ENCODE measurements at places on chromosomes 5 and 9.

GRCh38 chr5:163822548-163822947 lies 317.1 kb downstream of the MAT2B start:
- no peaks in the 10 kb centered on the region for H3K4me1 ChIP-seq
- no peaks in the 10 kb centered on the region for H3K27me3 ChIP-seq
- DNase-seq, result no peak

- H3K4me1 ChIP-seq, result no peaks in the 10 kb centered on the region
- DNase-seq, result no peak
- H3K27me3 ChIP-seq, result peaks cover 3% of the 10 kb centered on the region
- no peak overlapping the region for H3K27ac ChIP-seq
- H3K36me3 ChIP-seq, result no peaks in the 10 kb centered on the region
Observed at GRCh38 chr5:2921176-2921575, 169.7 kb upstream of the IRX2 start.

DNA sequence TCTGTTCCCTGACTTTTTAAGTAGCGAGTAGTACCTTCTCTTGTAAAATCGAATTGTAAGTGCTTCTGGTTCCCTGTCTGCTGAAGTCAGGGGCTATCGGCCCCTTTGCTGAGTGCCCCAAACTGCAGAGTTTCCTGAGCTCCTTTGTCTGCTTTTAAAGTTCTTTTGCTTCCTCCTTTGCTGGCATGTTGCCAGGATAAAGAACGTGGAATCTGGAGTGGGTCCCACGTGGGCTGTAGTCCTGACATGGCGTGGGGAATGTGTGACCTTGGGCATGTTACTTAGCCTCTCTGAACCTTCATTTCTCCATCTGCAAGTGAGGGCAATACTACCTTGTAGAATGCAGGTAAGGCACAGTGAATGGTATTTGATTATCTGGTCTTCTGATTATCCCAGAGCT lies 13.7 kb upstream of the ODF2 start:
- H3K27me3 ChIP-seq, result no peaks in the 10 kb centered on the region
- no peaks in the 10 kb centered on the region for H3K36me3 ChIP-seq
- no peak overlapping the region for H3K4me3 ChIP-seq
- no peak overlapping the region for H3K27ac ChIP-seq
- no peak for DNase-seq

DNA sequence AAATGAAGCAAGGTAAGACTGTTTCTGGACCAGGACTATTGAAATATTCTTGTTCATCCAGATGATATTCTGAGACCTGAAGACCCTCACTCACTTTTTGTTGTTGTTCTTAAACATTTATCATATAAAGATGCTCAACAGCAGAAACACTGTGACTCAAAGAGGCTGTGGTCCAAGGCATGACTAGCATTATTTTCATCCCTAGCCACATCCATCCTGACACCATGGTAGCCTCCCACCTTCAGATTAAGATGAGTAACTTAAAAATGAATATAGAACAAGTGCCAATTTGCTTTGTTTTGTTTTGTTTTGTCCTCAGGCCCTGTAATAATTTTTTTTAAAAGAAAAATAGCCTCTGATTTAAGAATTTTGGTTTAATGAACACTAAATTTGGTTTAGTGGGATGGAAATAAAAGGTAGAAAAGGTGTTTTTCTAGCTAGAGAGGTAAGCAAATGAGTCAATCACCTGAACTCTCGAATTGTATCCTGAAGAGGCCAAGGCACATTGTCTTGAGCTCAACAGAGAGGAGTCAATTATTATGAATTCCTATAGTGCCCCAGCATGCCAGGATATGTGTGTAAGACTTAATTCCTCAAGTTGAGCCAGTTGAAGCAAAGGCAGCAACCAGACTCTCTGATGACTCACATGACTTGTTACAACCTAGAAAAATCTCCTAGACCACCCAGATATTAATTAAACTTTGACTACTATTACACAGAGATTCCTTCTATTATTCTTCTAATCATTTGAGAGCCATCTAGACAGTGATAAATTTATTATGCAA lies 380.1 kb upstream of the TUSC1 start:
- H3K4me3 ChIP-seq, result no peak overlapping the region
- no peaks in the 10 kb centered on the region for H3K36me3 ChIP-seq
- no peaks in the 10 kb centered on the region for H3K4me1 ChIP-seq
- H3K27ac ChIP-seq, result no peak overlapping the region
- DNase-seq, result no peak

- no peaks in the 10 kb centered on the region for H3K36me3 ChIP-seq
- no peak overlapping the region for H3K27ac ChIP-seq
- no peak overlapping the region for H3K4me3 ChIP-seq
- H3K27me3 ChIP-seq, result no peaks in the 10 kb centered on the region
- no peak for DNase-seq
- H3K4me1 ChIP-seq, result peaks cover 18% of the 10 kb centered on the region
Observed at GRCh38 chr5:126752081-126752785, 24.7 kb upstream of the LMNB1 start.

DNA sequence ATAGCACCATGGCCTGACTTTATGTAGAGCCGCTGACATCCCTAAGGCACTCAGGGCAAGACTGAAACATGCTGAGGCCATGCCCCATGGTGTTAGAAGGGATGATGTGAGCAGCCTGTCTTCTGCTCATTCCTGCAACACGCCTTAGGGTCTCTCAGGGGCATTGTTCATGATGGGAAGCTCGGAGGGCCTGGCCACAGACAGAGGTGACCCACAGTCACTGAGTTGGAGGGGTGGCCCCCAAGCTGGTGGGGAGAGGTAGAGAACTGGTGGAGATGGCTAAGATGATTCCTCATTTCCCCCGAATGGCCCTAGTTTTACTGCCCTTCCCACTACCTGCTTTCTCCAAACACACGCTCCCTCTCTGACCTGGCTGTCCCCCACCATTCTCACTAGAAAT lies 135.2 kb downstream of the BARX1 start:
- H3K4me3 ChIP-seq, result no peak overlapping the region
- no peaks in the 10 kb centered on the region for H3K36me3 ChIP-seq
- DNase-seq, result no peak

DNA sequence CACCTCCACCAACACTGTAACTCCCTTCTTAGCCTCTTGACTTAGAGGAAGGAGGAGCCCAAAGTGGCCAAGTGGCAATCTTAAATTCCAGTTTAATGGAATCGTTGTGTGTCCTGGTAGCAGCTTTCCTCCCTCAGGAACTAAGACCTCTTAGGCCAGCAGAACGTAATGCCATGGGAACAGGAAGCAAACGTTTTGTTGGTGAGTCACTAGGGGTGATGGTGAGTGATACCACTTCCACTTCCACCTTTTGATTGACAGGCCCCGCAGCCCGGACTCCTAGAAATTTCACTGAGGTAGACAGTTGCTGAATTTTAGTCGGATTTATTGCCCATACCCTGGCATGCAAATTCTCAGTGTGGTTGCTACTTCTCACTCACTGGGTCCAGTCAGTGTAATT lies 94.2 kb upstream of the FBN2 start:
- no peak for DNase-seq
- H3K27ac ChIP-seq, result no peak overlapping the region
- H3K27me3 ChIP-seq, result no peaks in the 10 kb centered on the region

DNA sequence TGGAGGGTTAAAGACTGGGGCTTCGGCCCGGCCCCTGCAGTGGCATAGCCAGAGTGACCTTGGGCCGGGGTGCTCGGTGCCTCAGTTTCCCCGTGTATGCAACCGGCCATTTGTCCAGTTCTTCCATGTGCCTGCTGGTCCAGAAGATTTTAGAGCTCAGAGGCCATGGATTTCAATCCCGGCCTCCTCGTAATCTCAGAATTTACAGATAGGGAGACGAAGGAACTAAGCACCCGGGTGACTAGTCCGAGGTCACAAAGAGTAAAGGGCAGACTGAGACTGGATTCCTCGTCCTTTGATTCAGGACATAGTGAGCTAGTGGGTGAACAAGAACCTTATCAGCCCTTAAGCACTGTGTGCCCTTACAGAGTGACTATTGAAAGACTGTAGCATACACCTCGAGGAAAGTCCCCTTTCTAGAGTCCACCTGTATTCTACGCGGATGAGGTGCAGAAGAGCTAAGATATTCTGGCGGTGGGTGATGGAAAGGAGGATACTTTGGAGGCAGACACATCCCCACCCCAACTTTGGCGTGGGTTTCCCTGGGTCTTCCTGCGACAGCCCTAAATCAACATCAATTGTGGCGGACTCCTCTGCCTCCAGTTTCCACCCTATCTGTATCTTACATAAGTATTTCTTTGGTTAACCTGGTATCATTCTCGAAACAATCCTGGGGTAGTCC lies 597 bp downstream of the SLC31A1 start:
- H3K4me1 ChIP-seq, result peaks cover 40% of the 10 kb centered on the region
- peak overlapping the region; percentile 93 for H3K4me3 ChIP-seq
- peaks cover 3% of the 10 kb centered on the region for H3K36me3 ChIP-seq
- H3K27ac ChIP-seq, result peak overlapping the region; percentile 93
- no peaks in the 10 kb centered on the region for H3K27me3 ChIP-seq

- peaks cover 61% of the 10 kb centered on the region for H3K4me1 ChIP-seq
- H3K27ac ChIP-seq, result peak overlapping the region; percentile 42
- no peak overlapping the region for H3K4me3 ChIP-seq
- DNase-seq, result peak; percentile 74
- no peaks in the 10 kb centered on the region for H3K27me3 ChIP-seq
Observed at GRCh38 chr9:35611230-35611797, 6.3 kb downstream of the TESK1 start.

DNA sequence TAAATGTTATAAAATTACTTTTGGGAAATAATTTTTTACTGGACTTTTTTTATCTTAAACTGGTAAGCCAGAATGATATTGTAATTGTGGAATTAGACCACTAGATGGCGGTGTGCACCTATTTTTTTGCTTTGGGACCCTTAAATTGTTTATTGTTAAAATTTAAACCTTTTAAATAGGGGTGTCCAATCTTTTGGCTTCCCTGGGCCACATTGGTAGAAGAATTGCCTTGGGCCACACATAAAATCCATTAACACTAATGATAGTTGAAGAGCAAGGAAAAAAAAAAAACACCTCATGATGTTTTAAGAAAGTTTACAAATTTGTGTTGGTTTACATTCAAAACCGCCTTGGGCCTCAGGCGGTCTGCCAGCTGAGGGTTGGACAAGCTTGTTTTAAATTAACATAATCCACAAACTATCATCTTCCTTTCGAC lies 28.4 kb upstream of the GADD45G start:
- no peaks in the 10 kb centered on the region for H3K36me3 ChIP-seq
- peaks cover 9% of the 10 kb centered on the region for H3K27me3 ChIP-seq
- peaks cover 11% of the 10 kb centered on the region for H3K4me1 ChIP-seq
- H3K27ac ChIP-seq, result no peak overlapping the region
- DNase-seq, result no peak
- H3K4me3 ChIP-seq, result no peak overlapping the region

DNA sequence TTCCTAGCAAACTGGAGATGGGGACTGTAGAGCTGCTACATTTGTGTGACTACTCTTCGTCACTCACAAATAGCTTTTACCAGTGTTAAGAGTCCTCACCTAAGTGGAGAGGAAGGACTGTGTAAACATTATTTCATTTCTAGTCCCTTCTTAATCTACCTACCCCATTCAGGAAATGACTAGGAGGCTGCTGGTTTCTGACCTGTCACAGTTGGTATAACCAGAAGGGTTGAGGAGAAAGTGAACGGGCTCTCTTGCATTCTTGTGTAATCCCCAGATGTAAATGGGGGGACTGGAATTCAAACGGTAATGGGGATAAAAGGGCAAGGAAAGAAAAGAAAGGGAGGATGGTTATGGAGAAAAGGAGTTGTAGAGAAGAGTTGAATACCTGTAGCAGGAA lies 35.4 kb upstream of the BNIP1 start:
- H3K36me3 ChIP-seq, result no peaks in the 10 kb centered on the region
- no peak overlapping the region for H3K4me3 ChIP-seq
- H3K27me3 ChIP-seq, result no peaks in the 10 kb centered on the region

GRCh38 chr9:19665146-19665863 lies 123.5 kb downstream of the SLC24A2 start:
- no peaks in the 10 kb centered on the region for H3K36me3 ChIP-seq
- no peak for DNase-seq
- no peak overlapping the region for H3K4me3 ChIP-seq
- no peak overlapping the region for H3K27ac ChIP-seq
- peaks cover 2% of the 10 kb centered on the region for H3K27me3 ChIP-seq
- no peaks in the 10 kb centered on the region for H3K4me1 ChIP-seq

DNA sequence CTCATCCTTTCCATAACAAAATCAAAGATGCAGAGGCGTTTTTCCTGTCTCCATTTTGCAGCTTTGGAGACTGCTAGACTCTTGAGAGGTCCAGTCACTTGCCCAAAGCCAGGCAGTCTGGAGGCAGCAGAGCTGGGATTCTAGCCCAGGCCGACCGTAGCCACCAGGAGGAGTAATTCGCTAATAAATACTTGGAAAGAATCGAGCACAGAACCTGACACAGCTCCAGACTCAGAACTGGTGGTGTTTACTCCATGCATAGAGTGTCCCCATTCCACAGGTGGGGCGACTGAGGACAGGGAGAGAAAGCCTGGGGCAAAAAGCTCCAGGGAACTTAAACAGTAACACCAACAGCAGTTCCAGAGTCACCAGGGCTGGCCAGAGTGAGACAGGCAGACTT lies 10.7 kb upstream of the CERCAM start:
- H3K4me3 ChIP-seq, result no peak overlapping the region
- H3K27me3 ChIP-seq, result peaks cover 41% of the 10 kb centered on the region
- DNase-seq, result no peak
- H3K4me1 ChIP-seq, result no peaks in the 10 kb centered on the region
- peaks cover 2% of the 10 kb centered on the region for H3K36me3 ChIP-seq

- H3K36me3 ChIP-seq, result peaks cover 10% of the 10 kb centered on the region
- H3K27me3 ChIP-seq, result peaks cover 21% of the 10 kb centered on the region
- H3K4me3 ChIP-seq, result no peak overlapping the region
- no peak for DNase-seq
Observed at GRCh38 chr5:115749016-115749415, 67.4 kb downstream of the CDO1 start.

DNA sequence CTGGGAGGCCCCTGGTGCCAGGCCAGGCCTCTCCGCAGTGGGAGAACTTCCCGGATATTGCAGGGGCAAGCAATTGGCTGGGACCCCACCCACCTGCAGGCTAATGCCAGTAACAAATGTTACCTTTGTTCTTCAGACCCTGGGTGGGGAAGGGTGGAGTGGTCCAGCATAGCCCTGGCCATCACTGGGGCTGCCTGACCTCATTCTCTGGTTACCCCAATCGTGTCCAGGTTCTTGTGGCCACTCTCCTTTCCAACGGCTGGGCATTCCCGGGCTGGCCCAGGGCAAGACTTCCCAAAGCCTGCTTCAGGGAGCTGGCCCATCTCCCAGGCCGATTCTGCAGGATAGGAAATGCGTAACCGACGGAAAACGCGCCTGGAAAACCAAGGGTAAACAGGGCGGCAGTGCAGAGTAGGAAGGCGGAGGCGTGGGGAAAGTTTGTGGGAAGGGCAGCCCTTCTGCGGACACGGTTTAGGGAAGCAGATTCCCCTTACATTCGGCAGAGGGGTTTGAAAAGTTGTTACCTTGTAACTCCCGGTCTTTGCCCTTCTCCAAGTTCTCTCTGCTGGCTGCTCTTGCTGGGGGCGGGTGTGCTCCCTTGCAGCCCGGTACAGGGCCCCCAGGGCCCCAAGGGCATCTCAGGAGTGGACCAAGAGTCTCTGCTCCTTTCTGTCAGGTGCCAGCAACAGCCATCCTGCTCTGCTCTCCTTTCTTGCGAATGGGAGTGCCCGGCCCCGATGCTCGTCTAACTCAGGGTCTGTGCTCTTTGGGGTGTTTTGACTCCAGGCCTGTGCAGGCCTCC lies 3.5 kb downstream of the NRARP start:
- peaks cover 38% of the 10 kb centered on the region for H3K27me3 ChIP-seq
- H3K4me3 ChIP-seq, result no peak overlapping the region
- H3K27ac ChIP-seq, result no peak overlapping the region
- peaks cover 21% of the 10 kb centered on the region for H3K4me1 ChIP-seq
- peaks cover 2% of the 10 kb centered on the region for H3K36me3 ChIP-seq
- DNase-seq, result no peak

- no peak overlapping the region for H3K27ac ChIP-seq
- no peaks in the 10 kb centered on the region for H3K27me3 ChIP-seq
- no peak overlapping the region for H3K4me3 ChIP-seq
Observed at GRCh38 chr5:154359221-154359573, 86.6 kb upstream of the SAP30L start.

Data from naive thymus-derived CD8-positive, alpha-beta T cell (primary cell).